Glomerular endothelial cell (primary cell): ENCODE measurements at places on chromosomes 1 and 21.

DNA sequence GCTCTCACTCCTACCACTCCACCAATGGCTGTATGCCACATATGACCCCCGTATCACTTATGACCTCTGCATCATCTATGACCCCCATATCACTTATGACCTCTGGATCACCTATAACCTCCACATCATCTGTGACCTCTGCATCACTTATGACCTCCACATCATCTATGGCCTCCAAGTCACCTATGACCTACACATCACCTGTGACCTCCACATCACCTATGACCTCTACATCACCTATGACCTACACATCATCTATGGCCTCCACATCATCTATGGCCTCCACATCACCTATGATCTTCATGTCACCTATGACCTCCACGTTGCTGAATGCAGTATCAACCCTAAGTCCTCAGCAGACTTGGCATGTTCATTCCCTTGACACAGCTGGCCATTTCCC lies 271.2 kb downstream of the MATN1 start:
- no peak for DNase-seq

DNA sequence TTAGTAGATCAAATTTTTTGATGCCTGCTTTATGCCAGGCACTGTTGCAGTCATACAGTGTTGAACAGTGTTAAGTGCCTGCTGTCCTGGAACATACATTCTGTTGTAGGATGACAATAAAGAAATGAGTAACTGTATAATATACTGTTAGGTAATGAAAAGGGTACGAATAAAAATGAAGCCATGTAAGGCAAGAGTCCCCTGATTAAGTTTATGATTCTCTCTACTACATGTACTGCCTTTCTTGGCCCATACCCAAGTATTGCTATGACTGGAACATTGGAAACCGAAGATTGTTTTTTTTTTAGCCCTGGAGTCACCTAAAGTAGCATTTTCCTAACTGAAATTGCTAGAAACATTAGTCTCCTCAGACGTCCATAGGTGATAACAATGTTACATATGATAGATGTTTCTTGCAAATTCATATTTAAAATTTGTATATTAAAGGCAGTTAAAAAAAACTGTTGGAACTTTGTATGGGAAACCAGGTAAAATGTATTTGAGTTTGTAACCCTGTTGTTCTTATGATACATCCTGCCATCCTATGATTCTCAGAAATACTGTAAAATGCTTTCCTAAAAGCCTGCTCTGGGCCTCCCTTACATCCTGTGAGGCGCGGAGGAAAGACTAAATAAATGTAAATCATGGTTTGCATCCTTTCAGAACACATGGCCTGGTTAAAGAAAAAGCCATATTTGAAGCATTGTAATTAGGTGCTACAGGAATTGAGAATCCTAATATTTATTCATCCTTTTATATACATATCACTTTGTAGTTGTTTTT lies 5.8 kb downstream of the ATP5PB start:
- DNase-seq: no peak

DNA sequence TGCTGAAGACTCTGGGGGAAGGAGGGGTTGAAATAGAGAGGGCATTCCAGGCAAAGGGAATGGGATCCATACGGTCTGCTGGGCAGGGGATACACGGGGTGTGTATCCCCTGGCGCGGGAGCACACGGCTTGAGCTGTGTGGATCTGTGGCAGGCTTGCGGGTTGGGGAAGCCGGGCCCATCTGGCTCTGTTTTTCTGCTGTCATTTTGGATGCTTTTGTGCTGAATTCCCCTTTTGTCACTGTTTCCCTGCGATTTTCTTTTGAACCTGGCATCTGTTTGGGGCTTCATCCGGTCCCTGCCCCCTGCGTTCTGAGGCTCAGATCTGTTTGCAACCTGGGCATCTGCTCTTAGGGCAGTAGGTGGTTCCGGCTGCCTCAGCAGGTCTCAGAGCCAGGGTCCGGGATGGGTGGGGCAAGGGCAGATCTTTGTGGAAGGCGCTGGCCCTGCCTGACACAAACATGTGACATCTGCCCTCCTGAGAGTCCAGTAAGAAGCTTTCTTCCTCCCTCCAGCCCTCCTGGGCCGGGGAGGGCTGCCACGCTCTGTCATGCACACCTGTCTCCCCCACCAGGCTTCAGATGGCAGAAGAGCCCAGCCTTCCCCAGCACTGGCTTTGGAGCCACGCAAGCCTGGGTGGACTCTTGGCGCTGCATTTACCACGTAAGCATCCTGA lies 84.0 kb downstream of the IGSF21 start:
- no peak for DNase-seq

DNA sequence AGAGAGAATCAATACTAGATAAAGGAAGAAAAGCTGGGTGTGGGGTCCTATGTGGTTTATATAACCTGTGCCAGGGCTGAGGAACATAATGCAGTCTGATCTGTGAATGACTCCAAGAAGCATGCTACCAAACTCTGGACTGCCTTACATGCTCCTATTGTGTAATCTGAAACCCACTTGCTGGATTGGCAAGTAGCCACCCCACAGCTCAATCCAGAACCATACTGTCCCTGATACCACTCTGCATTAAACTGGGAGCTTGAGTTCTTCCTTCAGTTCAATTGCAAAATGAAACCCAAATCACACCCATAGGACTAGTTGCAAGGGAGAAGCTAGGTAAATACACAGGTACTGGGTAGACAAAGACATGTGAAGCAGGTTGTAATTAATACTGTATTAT lies 115.4 kb upstream of the NEGR1 start:
- DNase-seq: no peak

DNA sequence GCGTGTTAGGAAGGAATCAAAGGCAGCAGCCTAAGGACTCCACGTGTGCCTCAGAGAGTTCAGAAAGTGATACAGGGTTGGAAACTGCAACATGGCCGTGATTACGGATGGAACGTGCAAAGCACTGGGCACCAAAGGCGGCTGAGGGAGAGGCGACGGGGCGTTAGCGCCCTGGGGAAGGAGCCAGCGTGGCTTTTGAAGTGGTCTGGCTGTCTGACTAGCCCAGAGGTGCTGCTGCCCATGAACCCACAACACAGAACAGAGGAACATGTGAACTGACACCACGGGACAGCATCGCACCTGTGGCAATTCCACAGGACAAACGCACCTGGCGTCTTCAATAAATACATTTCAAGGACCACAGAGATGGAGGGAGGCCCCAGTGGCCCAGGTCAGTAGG lies 18.0 kb upstream of the TMEM52 start:
- DNase-seq: no peak

DNA sequence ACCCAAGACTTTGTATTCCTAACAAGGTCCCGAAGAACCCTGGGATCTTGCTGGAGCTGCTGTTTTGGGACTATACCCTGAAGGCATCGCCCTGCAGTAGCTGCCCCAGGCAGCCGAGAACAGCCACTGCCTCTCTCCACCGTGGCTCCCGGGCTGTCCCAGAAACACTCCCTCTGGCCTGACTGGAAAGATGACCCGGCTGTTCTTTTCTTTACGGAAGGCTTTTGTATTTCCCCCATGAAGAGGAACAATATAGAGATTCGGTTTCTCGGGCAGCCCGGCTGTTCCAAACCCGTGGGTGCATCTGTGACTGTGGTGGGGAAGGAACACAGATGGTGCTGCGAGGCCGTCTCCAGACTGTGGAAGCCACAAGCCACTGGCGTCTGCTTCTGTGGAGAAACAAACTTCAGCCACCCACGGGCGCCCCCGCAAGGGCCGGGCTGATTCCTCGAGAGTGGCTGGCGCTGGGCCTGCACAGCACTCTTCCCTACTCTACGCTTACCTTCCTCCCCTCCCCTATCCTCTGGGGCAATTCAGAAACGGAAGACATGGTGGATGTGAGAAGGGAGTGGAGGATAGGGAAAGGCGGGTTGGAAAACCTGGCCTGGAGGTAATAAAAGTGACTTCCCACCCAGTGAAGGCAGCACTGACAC lies 33.7 kb upstream of the VASH2 start:
- no peak for DNase-seq

- DNase-seq: no peak
Measured at GRCh38 chr21:32209580-32209979, 69.3 kb downstream of the MIS18A start.

- DNase-seq: no peak
Measured at GRCh38 chr1:221708987-221709386, 32.9 kb downstream of the DUSP10 start.

GRCh38 chr1:226029568-226030225 lies 30.6 kb upstream of the SDE2 start:
- DNase-seq: no peak

- DNase-seq: peak; percentile 83
Measured at GRCh38 chr1:39391691-39392679, 99.5 kb upstream of the BMP8A start.

GRCh38 chr1:165747632-165748447 lies 20.8 kb downstream of the TMCO1 start:
- DNase-seq: no peak

DNA sequence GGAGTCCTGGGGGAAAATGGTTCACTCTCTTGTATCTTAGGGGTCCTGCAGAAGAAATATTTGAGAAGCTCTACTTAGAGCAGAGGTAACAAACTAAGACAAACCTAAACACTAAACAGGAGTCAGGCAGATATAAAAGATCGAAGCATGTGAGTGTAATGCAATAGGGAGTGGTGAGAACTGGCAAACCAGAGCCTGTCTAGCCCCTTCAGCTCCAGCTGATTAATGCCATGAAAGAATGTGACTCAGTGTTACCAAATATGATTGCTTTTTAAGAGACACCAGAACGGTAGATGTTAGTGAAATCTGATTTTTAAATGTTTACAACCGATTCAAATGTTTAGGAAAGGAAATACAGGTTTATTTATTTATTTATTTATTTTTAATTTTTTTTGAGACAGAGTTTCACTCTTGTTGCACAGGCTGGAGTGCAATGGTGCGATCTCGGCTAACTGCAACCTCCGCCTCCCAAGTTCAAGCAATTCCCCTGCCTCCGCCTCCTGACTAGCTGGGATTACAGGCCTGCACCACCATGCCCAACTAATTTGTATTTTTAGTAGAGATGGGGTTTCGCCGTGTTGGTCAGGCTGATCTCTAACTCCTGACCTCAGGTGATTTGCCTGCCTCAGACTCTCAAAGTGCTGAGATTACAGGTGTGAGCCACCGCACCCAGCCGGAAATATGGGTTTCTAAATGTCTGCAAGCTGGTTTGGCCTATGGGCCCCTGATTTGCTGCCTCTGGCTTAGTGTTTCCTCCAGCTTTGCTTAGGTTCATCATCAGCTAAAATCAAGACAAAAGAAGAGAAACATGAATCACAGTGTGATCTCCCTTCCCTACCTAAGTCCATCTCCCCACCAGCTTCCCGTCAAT lies 12.2 kb downstream of the TXNIP start:
- DNase-seq: no peak

- no peak for DNase-seq
Measured at GRCh38 chr1:200666309-200666708, 3.4 kb downstream of the DDX59 start.

DNA sequence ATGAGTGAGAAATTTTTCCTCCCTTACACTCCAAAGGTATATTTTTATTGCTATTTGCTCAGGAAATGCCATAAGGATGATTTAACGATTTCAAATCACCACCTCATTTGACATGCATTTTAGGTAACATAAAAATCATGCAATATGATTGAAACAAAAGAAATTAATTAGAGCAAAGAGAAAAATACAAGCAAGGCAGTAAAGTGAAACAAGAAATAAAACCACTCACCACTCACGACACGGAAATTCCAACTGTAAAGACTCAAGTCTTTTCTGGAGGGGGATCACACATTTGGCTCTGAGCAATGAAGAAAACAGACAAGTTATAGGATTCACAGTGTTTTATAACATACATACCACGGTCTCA lies 86.8 kb upstream of the ARHGAP29 start:
- no peak for DNase-seq

DNA sequence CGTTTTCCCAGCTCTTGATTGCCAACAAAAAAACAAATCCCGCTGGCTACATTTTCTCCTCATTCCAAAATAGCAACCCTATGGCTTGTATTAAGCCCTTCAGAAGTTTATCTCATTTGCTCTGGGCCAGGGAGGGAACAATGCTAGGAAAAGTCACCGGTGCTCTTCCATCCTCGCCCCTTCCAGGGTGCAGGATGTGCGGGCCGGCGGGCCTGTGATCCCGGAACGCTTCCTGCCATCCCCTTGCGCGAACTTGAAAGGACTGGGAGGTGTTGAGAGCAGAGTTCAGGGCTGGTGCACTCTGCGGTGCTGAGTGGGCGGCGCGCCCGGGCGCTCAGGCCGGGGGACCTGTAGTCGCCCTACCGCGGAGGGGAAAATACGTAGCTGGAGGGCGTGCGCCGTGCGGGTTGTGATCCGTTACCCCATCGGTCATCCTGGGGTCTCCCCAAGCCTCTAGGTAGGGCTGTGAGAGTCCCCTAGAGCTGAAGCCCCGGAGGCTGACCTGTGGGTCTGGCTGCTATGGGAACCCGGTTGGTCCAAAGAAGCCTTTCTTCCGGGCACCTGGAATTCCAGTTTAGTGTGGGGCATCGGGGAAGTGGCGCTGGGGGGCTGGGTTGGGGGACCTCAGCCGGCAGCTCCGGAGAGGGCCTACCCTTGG lies 13.1 kb downstream of the NR5A2 start:
- DNase-seq: no peak

- no peak for DNase-seq
Measured at GRCh38 chr1:156657741-156658319, 15.9 kb downstream of the BCAN start.

DNA sequence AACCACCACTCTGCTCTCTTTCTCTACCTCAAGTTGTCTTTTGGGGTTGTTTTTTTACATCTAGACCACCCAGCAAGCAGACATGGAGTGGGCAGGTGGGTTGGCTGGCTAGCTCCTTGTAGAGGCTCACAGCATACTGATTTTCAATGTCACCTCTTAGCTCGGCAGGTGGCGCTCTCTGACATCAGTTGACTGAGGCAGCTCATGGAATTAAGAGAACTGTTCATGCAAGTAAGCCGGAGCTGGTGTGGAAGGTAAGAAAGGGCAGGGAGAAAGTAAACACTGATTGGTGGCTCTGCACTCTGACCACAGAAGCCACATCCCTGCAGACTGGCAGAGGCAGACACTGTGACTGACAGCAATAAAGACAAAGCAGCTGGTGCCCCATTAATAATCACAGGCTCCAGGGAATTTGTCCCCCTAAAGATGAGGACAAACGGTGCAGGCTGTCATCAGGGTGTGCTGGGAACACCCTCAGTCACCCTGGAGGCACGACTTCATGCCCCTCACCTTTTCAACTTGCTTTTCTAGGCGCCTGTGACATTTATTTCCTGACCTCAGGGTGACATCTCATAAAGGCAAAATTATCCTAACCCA lies 226.8 kb downstream of the LMX1A start:
- no peak for DNase-seq

DNA sequence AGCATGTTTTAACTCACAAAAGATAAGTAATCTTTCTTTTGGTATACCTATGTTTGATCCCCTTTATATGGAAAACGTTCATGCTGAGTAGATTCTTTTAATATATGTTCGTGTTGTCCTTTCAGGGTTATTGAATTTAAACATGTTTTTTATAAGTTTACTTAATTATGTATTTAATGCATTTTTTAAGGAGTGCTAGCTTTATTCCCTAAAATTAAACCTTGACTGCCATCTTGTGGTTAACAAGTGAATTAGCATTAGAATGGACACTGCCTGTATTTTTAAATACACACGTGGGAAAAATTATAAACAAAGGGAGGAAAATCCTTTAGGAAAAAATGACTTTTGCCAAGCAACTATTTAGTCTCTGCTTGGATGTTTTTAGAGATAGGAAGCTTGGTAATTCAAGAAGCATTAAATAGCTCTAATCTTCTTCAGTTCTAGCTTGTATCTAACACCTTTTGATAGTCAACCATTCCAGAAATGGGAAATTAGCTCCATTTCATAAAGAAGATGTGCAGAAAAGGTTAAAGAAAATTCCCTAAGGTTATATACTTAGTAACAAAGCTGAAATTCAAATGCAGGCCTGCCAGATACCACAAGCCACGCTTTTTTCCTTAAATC lies 43.0 kb downstream of the UBE2U start:
- no peak for DNase-seq
